Right ventricle myocardium inferior (tissue), 1 donor: ENCODE measurements at places on chromosomes 12 and 14.

DNA sequence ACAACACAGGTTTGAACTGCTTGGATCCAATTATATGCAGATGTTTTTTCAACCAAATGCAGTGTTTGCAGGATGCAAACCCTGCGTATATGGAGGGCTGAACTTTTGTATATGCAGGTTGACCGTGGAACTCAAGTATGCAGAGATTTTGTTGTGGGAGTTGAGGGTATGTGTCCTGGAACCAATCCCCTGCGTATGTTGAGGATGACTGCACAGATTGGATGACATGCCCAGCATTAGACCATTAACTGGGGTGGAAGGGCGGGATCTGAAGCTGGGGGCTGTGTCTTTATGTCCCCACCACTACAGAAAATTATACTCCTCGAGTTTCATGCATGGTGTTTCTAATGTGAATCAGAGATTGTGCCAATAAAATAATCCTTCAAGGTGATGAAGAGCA is 162.2 kb upstream of the RMST start:
- no peak for DNase-seq

DNA sequence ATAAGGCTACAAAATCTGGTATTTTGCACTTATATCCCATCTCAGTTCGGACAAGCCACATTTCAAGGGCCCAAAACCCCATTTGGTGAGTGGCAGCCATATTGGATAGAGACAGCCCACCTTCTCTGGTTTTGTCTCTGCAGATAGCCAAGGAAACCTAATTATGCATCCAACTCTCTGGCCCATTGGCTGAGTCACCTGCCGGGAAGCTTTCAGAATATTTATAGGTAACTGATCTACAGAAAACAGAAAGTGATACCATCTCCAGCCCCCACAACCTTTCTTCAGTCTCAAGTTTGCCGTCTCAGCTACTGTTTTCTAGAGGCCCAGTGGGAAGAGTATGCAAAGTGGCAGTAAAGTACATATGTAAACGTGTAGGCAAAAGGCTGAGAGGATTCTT is 33.7 kb upstream of the PPP1CC start:
- DNase-seq: no peak

DNA sequence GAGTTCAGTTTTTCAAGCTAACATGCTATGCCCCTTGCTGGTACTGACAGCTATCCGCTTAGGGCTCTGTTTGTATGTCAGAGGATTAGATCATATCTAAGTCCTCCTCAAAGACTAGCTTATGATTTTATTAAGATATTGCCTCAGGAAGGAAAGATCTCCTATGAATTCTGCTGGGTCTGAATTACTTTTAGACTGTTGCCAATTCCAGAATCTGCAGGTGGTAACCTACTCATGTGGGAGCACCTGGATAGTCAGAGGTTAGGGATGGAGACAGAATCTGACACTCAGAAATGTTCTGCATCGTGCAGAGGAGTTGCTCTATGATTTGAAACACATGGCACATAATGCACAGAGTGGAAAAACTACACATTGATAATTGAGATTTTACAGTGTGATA is 843.4 kb downstream of the SLC6A15 start:
- no peak for DNase-seq

- no peak for DNase-seq
Observed at GRCh38 chr12:115191342-115191741, 507.4 kb upstream of the TBX3 start.

- DNase-seq: no peak
Observed at GRCh38 chr14:104892531-104893434, 27.7 kb downstream of the CEP170B start.

DNA sequence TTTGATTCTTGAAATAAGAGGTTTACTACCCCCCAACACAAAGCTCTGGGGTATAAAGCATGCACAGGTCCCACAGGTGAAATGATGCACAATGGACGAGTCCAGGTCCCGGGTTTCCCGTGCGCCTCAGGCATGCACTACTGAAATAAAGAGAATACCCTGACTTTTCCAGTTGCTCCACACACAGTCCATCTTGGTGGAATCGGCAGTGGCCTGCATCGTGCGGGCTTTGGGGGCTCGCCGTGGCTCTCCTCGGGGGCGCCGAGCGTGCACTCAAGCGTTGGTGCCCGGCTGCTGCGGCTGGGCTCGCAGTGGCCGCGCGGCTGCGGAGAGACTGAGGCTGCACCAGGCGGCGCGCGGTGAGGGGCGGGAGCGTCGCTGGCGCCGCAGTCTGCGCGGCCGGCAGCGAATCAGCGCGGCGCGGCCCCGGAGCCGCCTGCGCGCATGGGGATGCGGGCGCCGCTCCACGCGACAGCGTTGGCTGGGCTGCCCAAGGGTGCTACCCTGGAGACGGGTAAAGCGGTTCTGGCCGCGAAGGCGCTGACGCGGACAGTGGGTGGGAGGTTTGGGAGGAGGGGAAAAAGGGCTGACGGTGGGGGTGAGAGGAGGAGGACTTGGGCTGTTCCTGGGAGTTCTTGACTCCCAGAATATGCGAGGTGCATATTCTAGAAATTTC is 53.8 kb upstream of the CCDC175 start:
- DNase-seq: no peak

DNA sequence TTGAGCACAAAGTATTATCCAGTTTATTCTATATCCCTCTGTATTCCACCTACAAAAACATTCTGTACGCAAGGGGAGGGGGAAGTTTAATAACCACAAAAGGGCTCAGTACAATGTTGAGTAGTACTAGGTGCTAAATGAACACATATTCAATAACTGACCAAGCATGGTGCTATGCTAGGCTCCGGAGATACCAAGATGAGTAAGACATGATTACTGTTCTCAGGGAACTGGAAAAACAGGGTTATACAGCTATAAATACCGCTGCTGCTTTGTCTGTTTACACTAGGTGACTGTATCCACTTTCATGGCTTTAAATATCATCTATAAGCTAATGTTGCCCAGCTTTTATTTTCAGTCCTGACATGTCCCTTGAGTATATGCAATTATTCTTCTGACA is 135.8 kb downstream of the INSM2 start:
- no peak for DNase-seq

GRCh38 chr12:6193853-6194815 is 6.1 kb upstream of the CD9 start:
- no peak for DNase-seq

GRCh38 chr14:100332797-100333196 is 9.7 kb downstream of the SLC25A47 start:
- no peak for DNase-seq

DNA sequence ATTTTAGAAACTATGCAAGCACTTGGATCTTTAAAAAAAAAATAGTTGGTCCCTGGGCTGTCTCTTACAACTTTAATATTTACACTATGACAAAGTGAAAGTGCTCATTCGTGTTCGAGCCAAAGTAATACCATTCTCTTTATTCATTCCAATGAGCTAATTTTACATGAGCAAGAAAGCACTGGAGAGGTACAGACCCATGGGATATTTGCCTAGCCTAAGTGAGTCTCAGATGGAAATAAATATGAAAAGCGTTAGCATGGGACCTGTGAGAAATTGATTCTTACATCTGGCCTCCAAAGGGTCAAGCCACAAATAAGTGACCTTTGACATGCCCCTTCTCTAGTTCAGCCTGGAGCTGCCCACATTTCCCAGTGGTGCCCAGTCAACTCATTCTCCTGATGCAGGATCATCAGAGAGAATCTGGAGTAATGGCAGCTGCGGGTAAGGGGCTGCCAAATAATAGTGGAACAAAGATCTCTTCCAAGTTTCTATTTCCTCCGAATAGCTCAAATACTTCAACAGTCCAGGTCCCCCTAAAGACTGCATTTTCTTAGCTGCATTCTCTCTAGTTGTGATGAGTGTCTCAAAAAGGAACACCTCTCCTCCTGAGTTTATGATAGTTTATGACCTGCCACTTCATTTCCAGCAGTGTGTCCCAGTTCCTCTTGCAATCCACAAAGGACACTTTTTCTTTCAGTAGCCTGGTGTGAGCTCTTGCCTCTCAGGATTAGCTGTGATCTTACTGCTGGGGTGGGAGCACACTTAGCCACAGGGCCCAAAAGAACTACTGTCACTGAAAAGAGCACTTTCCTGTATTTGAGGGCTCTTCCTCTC is 208.2 kb downstream of the DAD1 start:
- no peak for DNase-seq

DNA sequence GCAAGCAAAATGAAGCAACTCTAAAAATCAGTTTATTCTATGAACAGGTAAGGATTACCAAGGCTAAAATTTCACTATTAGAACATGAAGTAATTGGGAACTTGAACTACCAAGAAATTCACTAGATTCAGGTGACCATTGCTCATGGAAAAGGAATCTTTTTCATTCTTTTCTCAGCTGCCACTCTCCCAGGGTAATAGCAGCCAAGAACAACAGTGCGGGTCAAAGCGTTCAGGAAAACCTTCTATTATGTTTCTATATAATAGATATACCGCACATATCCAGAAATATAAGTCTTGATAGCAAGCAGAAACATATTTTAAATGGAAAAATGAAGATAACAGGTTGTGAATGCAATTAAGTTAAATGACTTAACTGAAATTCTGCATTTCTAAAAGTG is 125.6 kb downstream of the NELL2 start:
- no peak for DNase-seq

DNA sequence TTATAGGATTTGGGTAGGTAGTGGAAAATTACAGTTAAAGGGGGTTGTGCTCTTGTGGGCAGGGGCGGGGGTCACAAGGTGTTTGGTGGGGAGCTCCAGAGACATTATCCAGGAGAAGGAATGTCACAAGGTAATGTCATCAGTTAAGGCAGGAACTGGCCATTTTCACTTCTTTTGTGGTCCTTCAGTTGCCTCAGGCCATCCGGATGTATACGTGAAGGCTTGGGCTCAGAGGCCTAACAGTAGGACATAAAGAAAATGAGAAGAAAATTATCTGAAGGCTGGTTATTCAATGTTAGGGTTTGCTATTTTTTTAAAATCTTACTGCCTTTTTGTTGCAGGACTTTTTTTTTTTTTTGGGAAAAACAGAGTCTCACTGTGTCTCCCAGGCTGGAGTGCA is 2.5 kb upstream of the PSEN1 start:
- no peak for DNase-seq

GRCh38 chr14:64218344-64219240 is 75.6 kb downstream of the ESR2 start:
- DNase-seq: no peak

GRCh38 chr14:89674936-89675335 is 257.9 kb upstream of the FOXN3 start:
- DNase-seq: no peak

GRCh38 chr14:74579447-74580274 is 32.4 kb downstream of the LTBP2 start:
- DNase-seq: no peak

GRCh38 chr12:67722296-67722695 is 73.8 kb downstream of the DYRK2 start:
- no peak for DNase-seq

DNA sequence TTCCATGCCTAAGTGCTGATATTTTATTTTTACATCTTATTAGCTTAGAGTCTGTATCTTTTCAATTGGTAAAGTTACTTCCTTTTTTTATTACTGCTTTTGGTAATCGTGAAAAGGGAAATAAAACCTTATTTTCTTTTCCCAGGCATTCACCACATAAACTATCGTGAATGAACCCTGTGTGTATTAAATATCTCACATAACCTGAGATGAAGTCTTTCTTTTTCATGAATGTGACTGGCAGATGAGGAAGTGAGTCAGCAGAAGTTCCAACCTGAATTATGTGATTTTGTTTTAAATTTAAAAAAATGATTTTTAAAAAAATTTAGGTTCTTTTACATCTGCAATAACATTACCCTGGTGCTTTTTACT is 26.0 kb downstream of the MYBPC1 start:
- DNase-seq: no peak

- DNase-seq: no peak
Observed at GRCh38 chr12:40216516-40217288, 8.1 kb upstream of the LRRK2 start.

DNA sequence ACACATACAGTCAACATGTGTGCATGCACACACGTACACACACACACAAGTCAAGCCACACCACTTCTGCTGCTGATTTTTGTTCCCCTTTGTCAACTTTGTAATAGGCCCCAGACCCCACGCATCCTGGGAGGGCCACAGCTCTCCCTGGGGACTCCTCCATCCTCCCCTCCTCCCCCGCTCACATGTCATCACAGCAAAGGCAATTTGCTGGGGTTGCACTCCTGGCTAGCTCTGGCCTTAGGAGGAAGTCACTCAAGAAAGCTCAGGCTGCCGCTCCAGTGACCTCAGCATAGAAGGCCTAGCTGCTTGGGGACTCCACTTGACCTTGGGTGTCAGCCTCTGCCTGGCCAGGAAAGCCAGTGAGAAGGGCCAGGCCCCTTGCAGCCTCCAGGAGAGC is 27.2 kb downstream of the NGB start:
- DNase-seq: no peak

- no peak for DNase-seq
Observed at GRCh38 chr12:38384816-38385378, 68.3 kb downstream of the ALG10B start.

DNA sequence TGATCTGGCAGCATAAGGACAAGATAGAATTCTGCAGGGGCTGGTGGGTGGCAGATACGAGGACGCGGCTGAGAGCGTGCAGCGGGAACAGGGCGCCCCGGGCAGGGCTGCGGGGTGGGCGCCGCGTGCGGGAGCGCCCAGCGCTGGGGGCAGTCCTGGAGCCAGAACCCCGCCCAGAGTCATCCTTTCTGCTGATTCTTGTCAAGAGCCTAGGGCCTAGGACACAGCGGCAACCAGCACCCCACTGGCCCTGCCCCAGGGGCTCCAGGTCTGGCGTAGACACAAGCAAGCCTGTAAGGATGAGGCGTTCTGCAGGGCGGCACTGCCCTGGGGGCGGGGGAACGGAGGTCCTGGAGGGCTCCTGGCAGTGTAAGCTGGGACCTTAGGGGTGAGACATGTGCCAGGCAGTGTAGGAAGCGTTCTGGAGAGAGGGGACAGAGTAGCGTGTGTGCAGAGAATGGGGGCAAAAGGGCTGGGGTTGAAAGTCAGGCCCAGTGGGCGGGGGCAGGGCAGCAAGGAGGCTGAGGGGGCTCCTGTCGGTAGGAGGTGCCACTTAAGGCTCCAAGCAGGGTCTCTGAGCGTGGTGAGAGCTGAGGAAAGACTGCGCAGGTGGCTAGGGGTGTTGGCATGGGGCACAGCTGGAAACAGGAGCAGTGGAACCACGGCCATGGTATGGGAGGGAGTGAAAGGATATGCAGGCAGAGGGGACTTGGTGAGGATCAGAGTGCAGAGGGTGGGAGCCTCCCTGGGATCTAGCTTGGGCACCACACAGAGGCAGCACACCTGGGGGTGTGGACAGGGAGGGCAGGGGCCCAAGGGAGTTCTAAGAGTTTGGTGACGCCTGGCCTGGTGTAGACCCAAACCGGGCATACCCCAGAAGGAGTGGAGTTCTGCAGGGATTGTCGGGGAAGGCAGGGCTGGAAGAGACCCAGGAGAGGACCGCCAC is 845 bp upstream of the AHNAK2 start:
- DNase-seq: peak; percentile 41

- DNase-seq: no peak
Observed at GRCh38 chr12:83318386-83319098, 631.8 kb downstream of the TMTC2 start.

DNA sequence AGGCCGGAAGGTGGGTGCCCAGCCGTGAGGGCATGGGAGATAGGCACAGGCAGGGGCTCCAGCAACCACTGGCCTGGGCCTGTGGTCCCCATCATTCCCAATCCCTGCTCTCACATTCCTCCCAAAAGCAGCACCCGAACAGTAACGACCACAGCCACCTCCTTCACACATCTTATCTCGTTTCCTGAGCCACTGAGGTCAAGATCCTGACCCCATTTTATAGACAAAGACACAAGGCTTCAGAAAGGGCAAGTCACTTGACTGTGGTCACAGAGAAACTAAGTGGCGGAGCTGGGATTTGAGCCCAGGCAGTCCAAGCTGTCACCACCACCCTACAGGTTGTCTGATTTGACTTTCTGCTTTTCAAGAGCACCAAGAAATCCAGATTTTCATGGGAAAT is 38.9 kb downstream of the DTX1 start:
- no peak for DNase-seq
